ENCODE measurements at places on chromosomes 2 and 18.

GRCh38 chr18:41024792-41025191 lies 930.2 kb upstream of the PIK3C3 start:
- DNase-seq, result no peak

GRCh38 chr18:57249179-57249578 lies 102.3 kb downstream of the BOD1L2 start:
- DNase-seq, result no peak

DNA sequence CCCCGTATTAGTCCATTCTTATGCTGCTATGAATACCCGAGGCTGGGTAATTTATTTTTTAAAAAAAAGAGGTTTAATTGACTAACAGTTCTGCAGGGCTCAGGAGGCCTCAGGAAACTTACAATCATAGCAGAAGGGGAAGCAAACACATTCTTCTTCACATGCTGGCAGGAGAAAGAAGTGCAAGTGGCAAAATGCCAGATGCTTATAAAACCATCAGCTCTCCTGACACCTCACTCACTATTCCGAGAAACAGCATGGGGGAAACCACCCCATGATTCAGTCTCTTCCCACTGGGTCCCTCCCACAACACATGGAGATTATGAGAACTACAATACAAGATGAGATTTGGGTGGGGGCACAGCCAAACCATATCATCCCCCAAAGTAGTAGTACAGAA lies 2148.5 kb upstream of the PIK3C3 start:
- no peak for DNase-seq

- DNase-seq, result no peak
Measured at GRCh38 chr2:144472911-144473310, 47.0 kb downstream of the ZEB2 start.

DNA sequence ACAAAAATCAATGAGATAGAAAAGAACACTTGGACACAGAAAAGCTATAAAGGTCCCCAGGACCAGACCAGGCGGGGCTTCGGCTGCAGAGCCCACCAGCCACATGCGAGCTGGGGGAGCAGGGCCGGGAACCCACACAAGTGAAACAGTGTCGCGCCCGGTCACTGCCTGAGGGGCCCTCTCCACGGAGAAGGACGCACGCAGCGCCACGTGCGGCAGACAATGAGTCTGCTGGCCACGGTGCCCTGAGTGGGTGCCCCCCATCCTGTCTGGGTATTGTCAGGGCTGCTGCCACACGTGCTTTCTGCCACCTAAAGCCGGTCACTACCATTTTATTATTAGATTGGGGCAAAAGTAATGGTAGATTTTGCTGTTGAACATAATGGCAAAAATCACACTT lies 207.9 kb upstream of the HDAC4 start:
- DNase-seq, result no peak

- no peak for DNase-seq
Measured at GRCh38 chr2:198638577-198638976, 819.2 kb downstream of the SATB2 start.

- DNase-seq, result no peak
Measured at GRCh38 chr2:158573739-158574138, 117.0 kb downstream of the PKP4 start.

- DNase-seq, result no peak
Measured at GRCh38 chr2:68722712-68723111, 11.9 kb upstream of the ARHGAP25 start.

DNA sequence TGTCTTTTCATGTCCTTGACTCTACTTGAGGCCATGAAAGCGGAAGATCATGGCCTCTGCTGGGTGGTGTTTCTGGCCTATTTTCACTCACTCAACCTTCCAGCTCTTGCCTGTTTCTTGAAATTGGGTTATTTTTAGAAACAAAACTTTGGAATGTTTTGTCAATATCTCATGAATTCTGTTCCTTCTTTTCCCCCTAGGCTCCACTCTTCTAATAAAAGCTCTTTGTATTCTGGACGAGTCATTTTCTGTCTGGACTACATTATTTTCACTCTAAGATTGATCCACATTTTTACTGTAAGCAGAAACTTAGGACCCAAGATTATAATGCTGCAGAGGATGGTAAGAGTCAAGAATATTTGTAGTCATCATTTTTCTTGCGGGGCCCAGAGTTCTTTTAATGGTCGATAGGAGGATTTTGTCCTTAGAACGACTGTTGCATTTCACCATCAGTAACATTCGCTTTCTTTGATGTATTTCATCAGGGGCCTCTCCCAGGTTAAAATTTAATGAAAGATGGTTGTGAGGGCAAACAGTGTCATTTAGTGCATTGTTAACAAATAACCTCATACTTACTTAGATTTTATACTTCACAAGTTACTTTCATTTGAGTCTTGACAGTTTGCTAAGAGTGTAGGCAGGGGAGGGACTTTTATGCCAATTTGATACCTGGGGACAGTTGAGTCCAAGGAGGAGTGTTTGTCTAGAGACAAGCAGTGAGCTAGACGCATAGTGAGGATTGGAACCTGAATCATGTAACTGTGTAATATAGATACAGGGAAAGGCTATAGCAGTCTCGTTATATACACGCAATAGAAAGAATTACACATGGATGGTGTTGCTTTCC lies 64.6 kb downstream of the TRPM8 start:
- DNase-seq, result no peak

DNA sequence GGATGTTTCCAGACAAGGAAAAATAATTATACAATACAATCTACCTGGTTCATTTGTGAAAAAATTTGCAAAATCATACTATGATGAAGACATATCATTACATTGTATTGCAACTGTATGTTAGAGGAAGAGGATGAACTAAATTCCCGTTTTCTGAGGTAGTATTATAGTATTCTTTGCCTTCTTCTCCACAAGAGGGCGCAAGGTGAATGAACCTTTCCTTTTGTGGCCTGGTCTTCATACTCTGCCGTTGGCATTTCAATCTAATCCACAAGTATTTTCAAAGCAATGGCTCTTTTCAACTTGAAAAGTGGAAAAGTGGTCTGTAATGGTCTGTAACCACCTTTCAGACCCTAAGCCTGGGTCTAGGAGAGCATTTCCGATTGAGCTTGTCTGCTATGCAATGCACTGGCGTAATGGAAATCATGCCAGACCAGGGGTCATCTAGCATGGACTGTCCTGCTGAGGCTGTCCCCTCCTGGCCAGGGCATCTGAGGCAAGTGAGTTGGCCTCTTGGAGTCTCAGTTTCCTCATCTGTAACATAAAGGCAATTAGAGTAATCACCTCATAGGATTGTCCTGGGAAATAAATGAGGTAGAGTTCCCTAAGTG lies 30.8 kb upstream of the ZNF396 start:
- DNase-seq, result peak; percentile 65

DNA sequence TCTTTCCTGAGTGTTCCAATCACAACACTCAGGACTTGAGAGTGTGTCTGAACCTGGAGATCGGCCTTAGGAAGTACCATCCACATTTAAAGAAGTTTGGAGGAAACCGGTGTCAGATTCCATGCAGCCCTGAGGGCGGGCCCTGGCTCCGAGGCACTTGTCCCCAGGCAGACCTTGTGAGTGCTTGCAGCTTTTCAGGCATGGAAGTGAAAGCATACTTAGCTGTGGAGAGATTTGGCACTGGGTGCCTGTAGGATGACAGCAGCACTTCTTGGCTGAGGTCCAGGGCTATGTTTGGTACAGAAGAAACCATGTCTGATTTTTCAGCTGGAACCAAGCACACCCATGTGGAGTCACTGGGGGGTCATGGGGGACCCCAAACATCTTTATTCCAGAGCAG lies 230.8 kb downstream of the SEPTIN10 start:
- DNase-seq, result peak; percentile 82

GRCh38 chr2:196435189-196435588 lies 204.3 kb upstream of the CCDC150 start:
- DNase-seq, result no peak

DNA sequence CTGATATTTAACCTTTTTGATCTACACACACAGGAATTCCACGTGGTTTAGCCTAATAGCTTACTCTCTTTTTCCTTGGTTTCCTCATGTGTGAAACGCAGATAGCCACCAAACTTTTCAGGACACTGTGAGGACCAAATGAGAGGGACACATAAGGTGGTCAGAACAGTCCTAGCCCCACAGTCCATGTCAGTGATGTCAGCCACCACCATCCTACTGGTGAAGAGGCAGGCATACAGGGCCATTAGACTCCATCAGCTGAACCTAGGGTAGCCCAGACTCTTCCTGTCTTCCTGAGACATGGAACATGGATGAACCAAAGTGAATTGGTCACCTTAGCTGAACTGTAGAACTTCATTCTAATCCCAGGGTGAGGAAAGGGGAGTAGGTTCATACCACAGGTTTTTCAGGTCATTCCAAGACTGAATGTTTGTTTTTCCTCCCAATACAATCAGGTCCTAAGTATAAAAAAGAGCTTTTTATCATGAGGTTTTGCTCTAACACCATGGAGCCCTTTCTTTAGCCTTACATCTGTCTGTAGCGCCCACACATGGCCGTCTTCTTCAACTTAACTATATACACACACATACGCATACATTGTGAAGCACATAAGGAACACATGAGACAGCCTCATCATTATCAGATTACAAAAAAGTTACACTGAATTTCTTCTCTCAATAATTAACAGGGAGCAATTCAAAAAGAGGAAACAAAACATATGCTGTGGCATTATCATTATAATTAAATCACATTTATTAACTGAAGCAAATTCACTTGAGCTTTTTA lies 18.5 kb upstream of the NFE2L2 start:
- DNase-seq, result no peak

DNA sequence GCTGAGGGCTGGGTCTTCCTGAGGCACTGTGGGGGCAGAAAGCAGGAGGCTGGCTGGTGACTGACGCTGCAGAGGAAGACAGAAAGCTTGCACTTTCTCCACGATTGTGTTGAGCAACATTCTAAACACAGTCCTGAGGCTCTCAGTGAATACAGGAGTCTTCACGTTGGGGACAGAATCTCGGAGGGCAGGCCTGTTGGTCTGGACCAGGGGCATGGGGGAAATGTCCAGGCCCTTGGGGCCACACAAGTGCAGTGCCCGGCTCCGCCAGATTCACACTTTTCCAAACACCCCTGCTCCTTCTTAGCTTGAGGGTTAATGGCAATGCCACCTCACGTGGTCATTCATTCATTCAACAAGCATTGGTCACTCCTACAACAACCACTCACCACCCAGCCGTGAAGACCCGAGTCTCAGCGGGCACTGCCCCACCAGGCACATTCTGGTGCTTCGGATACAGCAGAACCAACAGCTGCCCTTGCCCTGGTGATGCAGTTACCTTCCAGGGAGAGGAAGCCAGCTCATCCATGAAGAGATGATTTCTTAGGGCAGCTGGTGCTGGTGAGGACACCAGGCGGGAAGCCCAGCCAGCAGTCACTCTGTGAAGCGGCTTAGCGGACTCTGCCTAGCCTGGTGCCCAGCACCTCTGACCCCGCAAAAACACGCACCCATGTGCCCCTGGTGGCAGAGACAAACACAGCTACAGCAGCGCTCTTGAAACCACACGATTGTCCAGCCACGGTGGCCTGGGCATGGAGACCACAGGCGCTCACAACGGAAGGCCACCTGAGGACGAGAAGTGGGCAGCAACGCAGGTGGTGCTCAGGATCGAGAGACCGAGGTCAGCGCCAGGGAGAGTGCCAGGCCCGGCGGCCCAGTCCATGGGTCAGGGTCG lies 10.9 kb upstream of the GPC1 start:
- no peak for DNase-seq

DNA sequence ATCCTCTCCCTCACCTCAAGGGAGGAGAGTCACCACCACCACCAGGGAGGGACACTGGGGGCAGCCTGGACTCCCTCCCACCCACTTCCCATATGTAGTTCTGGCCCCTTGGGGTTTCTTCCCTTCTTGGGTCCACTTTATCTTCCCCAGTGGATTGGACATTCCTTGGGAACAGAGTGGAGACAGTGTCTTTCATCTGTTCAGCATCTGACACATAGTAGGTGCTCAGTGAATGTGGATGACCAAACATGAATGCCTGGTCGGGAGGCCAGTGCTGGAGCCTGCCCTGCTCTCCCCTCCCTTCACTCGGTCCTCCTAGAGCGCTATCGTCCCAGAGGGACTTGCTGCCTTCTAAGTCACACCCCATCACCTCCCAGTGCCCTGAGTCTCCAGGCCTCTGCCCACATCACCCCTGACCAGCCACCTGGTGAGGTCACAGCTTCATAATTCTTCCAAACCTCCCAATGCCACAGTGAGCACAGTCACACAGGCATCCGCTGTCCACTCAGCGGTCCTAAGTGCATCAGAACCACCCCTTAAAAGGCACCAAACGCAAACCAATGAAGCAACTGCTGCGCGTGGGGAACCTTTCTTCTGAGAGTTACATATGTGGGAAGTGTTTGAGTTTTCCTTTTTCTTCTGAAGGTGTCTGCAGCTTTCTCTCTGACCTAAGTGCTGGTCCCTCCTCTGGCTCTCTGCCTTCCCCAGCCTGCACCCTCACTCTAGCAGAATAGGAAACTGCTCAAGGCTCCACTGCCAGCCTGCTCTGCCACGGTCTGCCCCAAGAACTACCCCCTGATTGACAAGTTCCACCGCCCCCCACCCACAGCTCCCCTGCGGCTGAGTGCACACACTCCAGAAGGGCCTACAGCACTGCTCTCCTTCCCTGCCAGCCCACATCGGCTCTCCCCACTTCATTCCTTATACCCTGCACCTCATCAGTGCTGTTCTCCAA lies 7.2 kb upstream of the SFXN5 start:
- no peak for DNase-seq

DNA sequence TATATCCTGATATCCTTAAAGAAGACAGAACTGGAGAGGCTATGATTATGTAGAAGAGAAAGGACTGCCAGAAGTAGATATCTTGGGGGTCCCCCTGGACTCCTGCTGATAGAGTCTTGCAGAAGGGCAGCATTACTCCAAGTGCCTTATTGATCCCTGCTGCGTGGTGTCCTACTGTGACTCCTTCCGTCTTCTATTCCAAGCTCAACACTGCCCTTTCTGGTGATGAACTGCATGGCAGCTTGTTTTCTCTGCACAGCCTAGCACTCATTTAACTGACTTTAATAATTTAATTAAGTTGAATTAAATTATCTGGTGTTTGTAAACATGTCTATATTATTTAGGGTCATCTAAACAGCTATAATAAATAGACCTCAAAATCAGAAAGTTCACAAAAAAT lies 194.1 kb upstream of the DSEL start:
- no peak for DNase-seq

DNA sequence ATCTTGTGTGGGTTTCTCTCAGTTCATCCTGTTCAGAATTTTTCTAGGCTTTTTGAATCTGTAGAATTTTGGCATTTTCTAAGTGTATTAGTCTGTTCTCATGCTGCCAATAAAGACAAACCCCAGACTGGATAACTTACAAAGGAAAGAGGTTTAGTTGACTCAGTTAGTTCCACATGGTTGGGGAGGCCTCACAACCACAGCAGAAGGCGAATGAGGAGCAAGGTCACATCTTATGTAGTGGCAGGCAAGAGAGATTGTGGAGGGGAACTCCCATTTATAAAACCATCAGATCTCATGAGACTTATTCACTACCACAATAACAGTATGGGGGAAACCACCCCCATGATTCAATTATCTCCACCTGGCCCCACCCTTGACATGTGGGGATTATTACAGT lies 199.2 kb downstream of the ST6GAL2 start:
- DNase-seq, result no peak

GRCh38 chr18:60873708-60874107 lies 459.5 kb upstream of the CDH20 start:
- peak; percentile 14 for DNase-seq
